Renal pelvis (tissue), 12 donors: ENCODE measurements at places on chromosomes 4 and X. TPM values are rescaled to one million over a fixed set of nuclear protein-coding genes. Genes with fewer than 3 reads are reported as not detected.

GRCh38 chr4:87365348-87365747 lies 25.6 kb downstream of the HSD17B11 start:
- no peak for DNase-seq

GRCh38 chr4:38752941-38753806 lies 29.6 kb downstream of the TLR10 start:
- DNase-seq: peak; percentile 97

DNA sequence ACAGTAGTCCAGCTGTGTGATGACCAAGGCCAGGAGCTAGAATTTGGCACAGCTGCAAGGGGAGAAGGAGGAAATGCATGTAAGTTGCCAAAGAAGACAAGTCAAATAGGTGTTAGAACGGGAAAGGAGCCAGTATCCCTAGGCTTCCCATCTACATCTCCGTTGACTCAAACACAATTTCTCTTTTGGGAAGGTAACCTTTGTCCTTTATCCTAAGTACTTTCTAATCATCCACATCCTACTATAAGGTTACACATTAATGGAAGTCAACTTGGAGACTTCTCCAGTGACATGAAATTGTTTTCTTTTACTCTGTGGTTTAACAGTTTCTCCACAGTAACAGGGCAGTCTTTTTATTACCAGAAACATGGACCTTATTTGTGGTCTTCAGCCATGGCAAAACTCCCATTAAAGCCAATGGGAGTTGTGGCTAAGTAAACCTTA lies 620.0 kb downstream of the ANKRD50 start:
- DNase-seq: no peak

GRCh38 chr4:53508446-53508845 lies 82.8 kb downstream of the LNX1 start:
- DNase-seq: no peak

GRCh38 chr4:40681600-40681999 lies 51.9 kb upstream of the RBM47 start:
- DNase-seq: no peak

DNA sequence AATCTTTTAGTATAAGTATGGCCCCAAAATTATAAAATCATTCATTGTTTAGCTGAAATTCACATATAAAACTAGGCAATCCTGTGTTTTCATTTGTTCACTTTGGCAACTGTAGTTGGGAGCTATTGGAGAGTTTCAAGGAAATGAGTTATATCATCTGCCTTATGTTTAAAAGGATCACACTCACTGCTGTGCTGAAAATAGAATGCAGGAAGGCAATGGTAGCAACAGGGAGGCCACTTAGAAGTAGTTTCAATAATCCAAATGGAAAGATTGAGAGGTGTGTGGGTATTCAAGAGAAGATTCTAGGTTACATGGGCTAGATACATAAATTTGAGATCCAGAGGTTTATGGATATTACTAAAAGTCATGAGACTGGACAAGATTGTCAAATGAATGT lies 184.9 kb downstream of the PDGFC start:
- no peak for DNase-seq

- DNase-seq: no peak
These were observed 249.8 kb upstream of the ANXA10 start for GRCh38 chr4:167842487-167842886.

GRCh38 chrX:134240209-134240608 lies 3.2 kb downstream of the CCDC160 start:
- no peak for DNase-seq

- no peak for DNase-seq
These were observed 69.0 kb upstream of the PSAPL1 start for GRCh38 chr4:7503559-7504249.

- no peak for DNase-seq
These were observed 210.0 kb upstream of the AGTR2 start for GRCh38 chrX:115960440-115961084.

- DNase-seq: no peak
These were observed 61.5 kb upstream of the HHIP start for GRCh38 chr4:144584428-144584827.

DNA sequence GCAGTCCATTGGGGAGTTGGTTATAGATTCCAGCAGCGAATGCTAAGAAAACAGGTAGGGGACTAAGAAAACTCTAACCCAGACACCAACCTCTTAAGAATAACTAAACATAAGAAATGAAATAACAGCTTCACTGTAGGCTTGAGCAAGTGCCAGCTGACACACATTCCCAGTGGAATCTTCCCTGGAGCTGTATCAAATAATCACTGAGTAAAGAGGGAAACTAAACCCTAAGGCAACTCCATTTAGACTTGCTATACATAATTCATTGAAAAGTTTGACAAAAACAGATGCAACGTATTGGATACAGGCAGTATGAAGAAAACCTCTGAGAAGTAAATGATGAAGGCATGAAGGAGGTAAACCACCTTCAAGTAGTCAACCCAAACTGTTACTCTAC lies 293.5 kb downstream of the OPHN1 start:
- DNase-seq: no peak

DNA sequence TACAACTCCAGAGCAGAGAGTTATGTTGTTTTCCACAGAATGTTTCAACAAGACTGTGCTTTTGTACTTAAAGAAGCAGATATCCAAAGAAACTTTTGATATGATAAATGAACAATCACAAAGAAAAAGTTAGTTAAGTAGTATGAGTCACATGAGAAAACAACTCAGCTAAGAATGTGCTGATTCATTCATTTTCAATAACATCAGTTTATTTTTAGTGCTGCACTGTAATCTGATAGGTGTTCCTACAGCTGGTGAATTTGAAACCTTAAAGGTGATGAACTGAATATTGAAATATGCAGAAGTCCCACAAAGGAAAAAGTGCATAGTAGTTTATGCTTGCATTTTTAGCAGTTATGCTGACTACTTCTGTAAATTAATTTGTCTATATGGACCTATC lies 180.3 kb upstream of the TENM3 start:
- no peak for DNase-seq

- DNase-seq: no peak
These were observed 550.0 kb upstream of the DIPK2B start for GRCh38 chrX:45750639-45751038.

DNA sequence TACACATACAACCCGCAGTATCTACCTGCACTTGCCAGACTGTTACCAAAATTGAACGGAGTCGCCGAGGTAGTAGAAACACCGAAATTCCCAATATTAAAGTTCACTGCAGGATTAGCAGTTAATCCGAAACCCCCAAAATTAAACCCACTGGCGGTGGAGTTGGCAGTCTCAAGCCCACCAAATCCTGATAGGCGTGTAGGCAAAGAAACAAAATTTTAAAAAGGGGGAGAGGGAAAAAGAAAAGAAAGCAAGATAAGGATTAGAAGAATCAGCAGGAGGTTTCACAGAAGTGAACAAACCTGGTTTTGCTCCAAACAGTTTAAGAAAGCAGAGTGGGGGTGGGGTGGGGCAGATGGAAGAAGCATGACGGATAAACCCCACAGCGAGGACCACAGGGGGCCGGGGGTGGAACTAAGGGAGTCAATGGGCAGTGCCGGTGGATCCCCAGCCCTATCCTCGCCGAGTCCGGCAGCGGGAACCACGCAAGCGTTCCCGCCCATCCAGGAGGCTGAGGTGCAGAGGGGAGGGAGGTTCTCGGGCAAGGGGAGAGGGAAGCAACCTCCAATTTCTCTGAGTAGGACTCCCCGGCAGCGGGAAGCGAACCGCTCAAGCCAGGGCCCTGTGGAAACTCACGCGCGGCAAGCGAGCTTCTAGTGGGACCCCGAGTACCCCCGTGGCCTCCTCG lies 599 bp downstream of the NUP54 start:
- peak; percentile 48 for DNase-seq

- DNase-seq: no peak
These were observed 46.0 kb downstream of the HADH start for GRCh38 chr4:108035691-108036090.

DNA sequence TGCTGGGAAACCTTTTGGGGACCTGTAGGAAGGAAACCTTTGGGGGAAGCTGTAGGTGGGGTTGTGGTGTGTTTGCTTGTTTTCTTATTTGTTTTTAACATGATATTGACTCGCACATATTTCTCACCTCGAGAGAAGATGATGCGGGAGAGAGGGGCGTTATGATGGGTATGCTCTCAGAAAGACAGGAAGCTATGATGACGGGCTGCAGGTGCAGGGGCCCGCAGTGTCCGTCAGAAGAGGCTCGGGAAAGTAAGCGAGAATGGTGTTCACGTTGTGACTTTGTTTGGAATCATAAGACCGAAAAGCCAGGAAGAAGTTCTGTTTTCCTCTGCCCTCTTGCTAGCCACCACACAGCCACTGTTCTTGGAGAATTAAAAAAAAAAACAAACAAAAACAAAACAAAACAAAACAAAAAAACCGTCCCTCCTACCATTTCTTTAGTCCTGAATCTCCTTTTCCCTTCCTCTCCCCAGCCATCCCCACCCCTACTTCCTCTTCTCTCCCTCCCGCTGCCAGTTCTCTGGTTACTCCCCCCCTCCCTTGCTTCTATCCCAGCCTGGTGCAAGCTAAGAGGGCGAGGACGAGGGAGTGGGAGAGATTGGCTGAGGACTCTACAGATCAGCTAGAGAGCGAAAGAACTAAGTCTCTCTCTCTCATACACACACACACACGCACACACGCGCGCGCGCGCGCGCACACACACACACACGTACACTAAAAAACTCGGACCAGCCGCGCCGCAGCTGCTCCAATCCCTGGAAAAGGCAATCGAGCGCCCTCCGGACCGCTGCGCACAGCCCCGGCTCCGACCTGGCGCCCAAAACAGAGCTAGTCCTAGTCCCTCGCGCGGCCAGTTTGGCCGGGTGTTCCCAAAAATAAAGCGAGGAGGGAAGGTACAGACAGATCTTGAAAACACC lies at the start of gene BMP3:
Gene BMP3, plus strand, starts transcription at position 648 of the 920 bp plus-strand sequence. CDS start 577 bp downstream, outside the sequence.
- DNase-seq: peak; percentile 54

DNA sequence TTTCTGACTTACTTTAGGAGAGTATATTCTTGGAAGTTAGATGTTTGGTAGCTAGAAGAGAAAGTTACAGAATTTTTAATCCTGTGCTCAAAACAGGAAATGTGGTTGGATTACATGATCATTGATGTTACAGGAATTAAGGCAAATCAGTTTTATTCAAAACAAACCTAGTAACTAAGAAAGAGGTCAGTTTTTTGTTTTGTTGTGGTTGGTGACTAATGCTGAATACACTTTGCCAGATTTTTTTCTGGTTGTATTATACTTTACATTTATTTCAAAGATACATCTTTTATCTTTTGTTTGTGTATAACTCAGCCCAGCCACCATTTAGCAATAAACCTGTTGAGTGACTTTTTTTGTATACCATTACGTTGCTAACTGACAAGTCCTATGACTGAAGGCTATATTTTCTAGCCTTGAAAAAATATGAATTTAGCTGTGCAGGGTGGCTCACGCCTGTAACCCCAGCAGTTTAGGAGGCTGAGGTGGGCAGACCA lies 116.7 kb downstream of the KLHL8 start:
- DNase-seq: no peak

DNA sequence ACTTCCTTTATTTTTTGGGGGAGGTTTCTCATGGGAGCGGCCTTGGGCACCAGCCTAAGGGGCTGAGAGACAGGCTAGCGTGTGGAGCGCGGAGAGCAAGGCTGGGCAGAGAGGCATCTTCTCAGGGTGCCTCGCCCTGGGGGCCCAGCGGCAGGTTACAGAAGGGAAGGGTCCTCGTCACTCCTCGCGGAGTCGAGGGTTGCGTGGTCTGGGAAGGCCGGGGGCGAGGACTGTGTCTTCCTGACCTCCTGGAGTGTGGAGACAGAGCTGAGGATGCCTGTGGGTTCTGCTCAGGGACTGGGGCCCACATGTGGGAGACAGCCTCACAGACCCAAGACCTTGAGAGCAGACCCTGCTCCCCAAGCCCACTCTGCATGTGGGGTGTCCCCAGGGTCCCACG lies 79.6 kb upstream of the LRPAP1 start:
- no peak for DNase-seq

- no peak for DNase-seq
These were observed 42.0 kb downstream of the CENPE start for GRCh38 chr4:103156106-103156505.

GRCh38 chr4:143019351-143019750 lies 165.4 kb upstream of the USP38 start:
- DNase-seq: no peak

DNA sequence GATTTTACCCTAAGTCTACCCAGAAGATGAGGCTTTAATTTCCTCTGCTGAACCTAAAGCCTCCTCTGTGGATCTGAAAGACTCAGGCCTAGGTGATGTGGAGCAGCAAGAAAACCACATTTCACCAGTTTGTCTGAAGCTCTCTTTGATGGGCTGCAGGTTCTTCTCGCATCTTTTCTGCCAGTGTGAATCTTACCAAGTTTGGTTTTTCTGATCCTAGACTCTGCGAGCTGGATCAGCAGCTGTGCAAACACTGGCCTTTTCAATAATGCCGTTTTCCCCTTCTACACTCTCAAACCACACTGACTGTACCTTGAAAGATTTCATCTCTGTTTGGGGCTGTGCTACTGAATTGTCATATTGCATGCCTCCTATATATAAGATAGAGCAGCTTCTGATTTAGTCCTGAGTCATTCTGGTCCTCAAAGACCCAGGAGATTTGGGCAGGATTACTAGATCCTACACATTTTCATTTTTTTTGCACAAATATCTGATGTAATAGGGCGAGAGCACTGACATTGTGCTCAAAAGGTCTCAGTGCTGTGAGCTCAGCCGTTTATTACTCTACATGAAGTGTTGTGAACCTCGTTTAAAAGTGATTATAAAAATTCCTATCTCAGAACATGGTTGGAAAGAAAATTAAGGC lies 133.6 kb upstream of the FAM9C start:
- no peak for DNase-seq

The TXK gene
- 2.2 TPM for polyA plus RNA-seq

The RAB40A gene
- 2.4 TPM for polyA plus RNA-seq

The AKAP14 gene
- 0.29 TPM for polyA plus RNA-seq

The SERTM2 gene
- polyA plus RNA-seq: 0.03 TPM

The BEND2 gene
- 0.06 TPM for polyA plus RNA-seq

The CYP2U1 gene
- polyA plus RNA-seq: 4.5 TPM

The PLK4 gene
- polyA plus RNA-seq: 22.2 TPM

The HTR2C gene
- polyA plus RNA-seq: 0.98 TPM

The EDA2R gene
- polyA plus RNA-seq: 0.63 TPM

The MAGIX gene
- polyA plus RNA-seq: 7.7 TPM

The PHOX2B gene
- 0.26 TPM for polyA plus RNA-seq

The TRMT10A gene
- 15.9 TPM for polyA plus RNA-seq

The RASGEF1B gene
- 10.5 TPM for polyA plus RNA-seq

The SLC16A2 gene
- 31.1 TPM for polyA plus RNA-seq

The TRIM60 gene
- not detected for polyA plus RNA-seq
